MM.1S (cell line): ENCODE measurements at places on chromosomes 13 and 19.
A peak's percentile ranks its signal among the peaks of the same experiment; 100 is the strongest.

DNA sequence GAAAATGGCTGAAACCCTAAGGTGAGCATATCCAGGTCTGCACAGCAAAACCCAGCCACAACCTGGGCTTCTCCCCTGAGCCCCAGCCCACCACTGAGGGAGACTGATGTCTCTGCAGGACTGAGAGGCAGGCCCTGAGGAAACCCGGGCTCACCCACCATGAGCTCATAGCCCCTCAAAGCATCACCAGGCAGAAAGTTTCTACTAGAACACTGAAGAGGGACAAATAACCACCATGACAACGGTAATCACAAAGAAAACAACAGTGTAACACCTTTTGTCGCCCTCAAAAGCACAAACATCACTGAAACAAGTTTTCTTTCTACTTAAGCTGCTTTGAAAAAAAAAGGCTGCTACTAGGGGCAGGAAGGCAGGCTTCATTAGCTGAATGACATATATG lies 29.8 kb downstream of the TSHZ3 start:
- no peak for DNase-seq

- no peak for DNase-seq
Observed at GRCh38 chr13:88656751-88657150, 985.6 kb downstream of the SLITRK5 start.

GRCh38 chr19:34961775-34962686 lies 2.0 kb downstream of the ZNF792 start:
- DNase-seq: no peak

DNA sequence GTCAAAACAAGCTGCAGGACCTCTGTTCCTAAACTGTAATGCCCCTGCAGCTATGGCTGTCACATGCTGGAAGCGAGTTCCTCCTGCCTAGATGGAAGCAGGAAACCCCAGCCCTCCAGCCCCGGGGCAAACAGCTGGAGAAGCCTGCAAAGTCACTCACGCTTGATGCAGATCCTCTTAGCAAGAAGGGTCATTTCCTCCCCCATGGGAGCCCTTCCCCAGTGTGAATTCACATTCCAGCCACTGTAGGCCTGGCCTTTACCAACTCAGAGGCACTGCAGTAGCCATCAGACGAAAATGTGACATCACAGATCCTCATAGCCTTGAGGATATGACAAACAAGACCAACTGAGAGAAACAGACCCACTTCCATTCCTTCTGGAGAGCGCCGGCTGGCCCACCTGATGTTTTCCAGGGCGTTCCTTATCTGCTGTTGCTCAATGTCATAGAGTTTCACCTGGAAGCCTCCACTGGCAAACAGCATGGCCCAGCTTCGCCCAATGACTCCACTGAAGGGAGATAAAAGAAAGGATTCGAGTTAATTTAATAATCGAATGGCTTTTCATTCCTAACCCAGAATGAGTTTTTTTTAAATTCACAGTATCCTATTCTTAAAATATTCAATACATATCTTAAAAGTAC lies 13.5 kb downstream of the CRYL1 start:
- DNase-seq: no peak

GRCh38 chr13:31311921-31312320 lies 112.1 kb downstream of the B3GLCT start:
- DNase-seq: no peak

DNA sequence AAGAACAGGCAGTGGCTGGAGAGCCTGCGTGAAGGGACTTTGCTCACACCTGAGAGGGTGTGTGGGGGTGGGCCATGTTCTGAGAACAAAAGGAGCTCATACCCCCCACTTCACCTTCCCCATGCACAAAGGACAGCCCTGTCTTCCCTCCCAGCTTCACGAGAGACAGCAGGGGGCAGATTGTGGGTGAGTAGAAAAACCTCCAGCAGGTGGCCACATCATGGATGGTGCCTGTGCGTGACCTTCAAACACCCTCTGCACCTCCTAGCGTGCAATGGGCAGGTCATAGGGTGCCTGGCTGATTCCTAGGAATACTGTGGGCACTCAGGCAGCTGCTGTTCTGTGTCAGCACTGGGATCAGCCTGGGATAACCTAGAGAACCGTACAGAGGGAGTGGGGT lies 36.3 kb upstream of the PSG9 start:
- no peak for DNase-seq

DNA sequence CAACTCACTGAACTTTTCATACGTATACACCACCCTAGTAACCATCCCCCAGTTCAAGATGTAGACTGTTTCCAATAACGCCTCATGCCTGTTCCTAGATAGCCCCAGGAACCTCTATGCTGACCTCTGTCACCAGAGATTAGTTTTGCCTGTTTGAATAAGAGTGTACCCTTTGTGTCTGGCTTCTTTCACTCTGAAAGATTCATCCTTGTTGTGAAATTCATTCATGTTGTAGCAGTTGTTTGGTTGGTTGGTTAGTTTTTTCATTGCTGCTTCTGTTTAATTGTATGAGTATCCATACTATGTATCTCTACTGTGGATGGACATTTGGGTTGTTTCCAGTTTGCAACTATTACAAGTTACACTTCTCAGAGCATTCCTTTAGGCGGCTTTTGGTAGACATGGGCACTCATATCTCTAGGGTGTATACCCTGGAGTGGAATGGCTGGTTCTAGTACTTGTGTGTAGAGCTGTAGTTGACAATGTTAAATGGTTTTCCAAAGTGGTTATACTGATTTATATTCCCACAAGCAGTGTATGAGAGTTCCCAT lies 1.6 kb downstream of the RNASEH2B start:
- DNase-seq: peak; percentile 27

- DNase-seq: no peak
Observed at GRCh38 chr19:50300814-50301606, 28.2 kb downstream of the KCNC3 start.

DNA sequence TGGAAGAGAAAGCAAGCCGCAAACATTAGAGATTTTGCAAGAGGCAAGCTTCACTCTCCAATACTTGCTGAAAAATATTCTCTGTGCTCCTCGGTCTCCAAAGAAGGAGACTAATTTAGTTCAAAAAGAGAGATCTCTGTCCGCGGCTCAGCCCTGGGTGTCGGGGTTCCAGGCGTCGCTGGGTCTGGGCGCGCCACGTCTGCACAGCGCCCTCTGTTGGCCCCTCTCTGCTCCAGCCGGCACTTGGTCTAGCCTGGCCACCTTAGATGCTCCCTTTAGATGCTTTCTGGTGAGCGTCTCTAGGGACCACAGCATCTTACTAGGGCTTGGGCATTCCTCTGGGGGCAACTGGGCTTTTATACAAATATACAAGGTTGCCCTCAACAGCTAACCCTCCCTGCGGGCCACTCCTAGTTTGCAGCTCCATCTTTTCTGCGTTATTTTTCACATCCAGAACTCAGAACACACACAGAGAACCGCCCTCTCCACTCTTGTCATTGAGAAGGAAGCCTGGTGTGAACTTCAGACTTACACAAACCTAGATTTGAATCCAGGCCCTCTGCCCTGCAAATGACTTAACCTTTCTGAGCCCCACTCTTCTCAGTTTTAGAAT lies 78.3 kb downstream of the CYSLTR2 start:
- peak; percentile 30 for DNase-seq

DNA sequence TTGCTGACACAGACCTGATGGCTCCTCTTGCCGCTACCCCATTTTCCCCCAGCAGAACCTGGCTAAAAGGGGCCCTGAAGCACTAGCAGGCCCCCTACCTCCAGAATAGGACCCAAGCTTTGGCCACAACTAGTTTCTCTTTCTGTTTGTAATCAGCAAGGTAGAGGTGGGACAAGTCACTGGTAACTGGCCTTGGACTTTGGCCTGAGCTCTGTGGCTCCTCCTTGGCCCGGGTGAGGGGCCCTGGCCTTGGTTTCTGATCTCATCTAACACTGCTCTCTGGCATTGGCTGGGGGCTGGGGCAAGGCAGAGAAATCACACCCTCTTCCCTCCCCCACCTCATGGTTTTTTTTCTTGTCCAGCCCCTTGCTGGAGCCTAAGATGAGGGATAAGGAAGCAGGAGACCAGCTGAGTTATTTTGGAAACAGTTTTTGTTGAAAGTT lies 2.1 kb downstream of the CALM3 start:
- DNase-seq: peak; percentile 35

DNA sequence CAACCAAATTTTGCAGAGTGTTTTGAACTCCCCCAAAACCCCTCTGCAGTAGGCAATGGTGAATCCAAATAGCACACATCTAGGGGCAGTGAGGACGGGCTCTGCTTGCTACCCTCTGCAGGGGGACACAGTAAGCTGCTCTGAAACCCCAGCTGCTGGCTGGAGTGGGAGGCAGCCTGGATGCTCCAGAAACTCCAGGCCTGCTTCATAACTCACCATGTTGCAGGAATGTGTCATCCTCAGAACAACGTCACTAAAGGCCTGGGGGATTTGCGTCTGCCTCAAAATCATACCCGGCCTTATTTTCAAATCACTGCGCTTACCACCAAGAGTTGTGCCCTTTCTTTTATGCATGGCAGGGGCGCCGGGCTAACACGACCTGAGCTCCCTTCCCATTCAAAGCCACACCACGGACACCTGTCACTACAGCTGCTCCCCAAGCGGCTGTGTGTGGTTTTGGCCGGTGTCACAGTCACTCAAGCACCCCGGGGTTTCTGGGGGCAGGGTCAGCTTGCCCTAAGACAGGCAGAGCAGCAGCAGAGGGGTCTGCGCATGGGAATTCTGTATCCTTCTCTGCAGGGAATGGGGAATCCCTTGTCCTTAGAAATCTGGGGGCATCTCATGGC lies 93.9 kb downstream of the TSHZ3 start:
- no peak for DNase-seq

- no peak for DNase-seq
Observed at GRCh38 chr19:55463583-55464031, 944 bp downstream of the C19orf85 start.

DNA sequence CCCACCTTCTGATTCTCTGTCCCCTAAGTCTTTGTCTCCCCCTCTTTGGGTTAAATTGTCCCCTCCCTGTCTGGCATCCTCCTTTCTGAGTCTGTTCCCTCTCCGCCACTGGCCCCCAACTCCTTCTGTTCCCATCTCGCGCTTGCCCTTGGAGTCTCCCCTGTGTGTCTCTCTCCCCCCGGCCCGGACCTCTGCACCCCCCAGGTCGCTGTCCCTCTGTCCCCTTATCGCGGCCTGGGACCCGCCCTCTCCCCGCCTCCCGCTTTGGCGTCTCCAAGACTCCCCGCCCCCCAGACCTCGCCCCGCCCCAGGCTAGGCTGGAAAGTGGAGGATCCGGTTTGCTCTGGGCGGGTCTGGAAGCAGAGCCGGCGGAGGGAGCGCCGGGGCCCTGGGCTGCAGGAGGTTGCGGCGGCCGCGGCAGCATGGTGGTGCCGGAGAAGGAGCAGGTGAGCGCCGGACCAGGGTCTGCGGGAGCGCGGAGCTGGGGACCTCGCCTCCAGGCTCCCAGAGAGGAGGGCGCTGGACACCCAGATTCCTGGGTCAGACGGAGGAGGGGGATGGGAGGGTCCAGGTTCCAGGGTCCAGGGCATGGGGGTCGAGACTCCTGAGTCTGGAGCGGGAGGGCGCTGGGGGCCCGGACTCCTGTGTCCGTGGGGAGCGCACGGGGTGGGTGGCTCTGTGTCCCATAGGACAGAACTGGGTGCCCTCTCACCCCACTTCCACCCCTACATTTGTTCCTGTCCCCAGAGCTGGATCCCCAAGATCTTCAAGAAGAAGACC lies at the start of gene TRPM4:
TSS of gene TRPM4 (plus strand) at position 348 of the 780 bp plus-strand sequence. CDS start at position 423, 75 bp downstream.
- DNase-seq: no peak

GRCh38 chr13:32471187-32471922 lies 43.4 kb upstream of the N4BP2L1 start:
- peak; percentile 31 for DNase-seq

DNA sequence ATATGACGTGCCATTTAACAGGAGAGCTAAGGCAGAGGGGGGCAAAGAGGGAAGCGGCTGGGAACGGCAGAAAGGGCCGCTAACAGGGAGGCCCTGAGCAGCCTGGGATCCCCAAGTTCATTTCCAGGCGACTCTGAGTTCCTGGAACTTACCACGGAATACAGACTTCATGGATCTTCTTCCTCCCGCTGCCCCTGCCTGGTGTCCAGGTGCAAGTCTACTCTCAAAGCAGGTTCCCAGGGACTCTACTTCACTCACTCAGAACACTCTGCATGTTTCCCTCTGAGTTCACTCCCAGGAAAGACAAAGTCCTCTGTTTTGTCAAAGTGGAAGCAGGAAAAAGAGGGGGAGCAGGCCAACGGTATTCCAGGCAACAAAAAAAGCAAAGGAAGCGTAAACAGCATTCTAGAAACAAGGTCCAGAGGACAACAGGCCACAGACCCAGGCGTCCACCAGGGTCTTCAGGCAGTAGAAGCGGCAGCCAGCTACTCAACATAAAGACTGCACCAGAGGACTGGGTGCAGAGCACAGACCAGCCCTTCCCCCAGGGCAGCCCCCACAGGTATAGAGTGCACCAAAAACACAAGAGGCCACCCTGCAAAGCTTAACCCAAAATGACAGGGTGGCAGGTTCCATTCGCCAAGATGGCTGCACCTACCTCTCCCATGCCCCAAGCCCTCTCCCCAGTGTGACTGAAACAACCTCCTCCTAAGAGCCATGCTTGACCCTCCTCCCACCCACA lies 3.0 kb downstream of the MIER2 start:
- no peak for DNase-seq

DNA sequence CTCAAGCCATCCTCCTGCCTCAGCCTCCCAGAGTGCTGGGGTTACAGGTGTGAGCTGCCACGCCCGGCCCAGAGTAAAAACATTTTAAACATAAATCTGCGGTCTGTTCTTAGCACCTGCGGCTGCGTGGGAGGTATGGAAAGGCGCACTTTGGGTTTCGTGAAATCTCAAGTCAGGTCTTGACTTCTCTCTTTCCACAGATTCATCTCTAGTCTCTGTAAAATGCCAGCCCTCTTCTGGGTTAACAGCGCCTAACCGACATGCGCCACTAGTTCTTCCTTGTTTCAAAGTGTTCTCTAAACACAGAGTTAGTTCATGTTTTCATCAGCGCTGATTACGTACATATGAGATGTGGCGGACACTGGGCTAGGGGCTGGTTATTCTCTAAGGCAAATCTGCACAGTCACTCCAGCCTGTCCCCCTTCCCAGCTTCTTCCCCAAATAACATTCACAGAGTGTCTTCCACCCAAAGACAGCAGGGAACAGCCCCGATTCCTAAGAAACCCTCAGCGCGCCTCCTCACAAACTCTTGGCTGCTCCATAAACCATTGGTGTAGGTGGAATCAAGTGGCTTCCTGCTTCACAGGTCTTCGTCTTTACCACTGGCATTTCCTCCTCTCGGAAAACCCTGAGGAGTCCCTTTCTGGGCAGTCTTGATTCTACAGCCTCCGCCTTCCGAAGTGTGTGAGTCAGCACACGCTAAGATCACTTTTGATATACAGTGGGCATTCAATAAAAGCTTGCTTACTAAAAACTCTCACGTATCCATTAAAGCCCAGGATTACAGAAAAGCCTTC lies 1.4 kb downstream of the PARP4 start:
- peak; percentile 44 for DNase-seq

- no peak for DNase-seq
Observed at GRCh38 chr19:40381321-40381720, 8.7 kb downstream of the HIPK4 start.

DNA sequence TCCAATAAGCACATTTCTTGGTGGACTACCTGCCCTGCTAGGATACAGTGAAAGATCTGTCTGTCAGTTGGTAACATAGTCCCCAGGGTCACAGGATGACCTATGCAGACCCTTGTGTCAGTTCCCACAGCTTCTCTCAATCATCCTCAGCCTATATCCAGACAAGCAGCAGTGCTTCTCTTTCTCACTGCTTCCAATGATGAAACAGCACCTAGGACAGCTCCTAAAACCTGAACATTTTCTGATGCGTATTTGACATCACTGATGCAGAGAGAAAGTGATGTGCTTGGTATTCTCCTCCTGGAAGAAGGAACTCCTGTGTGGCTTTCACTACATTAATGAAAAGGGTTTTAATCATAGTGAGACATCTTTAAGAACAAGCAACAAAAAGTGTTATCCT lies 43.7 kb downstream of the ZNF557 start:
- DNase-seq: no peak

GRCh38 chr19:50344661-50345318 lies 15.6 kb upstream of the KCNC3 start:
- no peak for DNase-seq
